MG63 (cell line): ENCODE measurements at places on chromosomes 2 and 18.

DNA sequence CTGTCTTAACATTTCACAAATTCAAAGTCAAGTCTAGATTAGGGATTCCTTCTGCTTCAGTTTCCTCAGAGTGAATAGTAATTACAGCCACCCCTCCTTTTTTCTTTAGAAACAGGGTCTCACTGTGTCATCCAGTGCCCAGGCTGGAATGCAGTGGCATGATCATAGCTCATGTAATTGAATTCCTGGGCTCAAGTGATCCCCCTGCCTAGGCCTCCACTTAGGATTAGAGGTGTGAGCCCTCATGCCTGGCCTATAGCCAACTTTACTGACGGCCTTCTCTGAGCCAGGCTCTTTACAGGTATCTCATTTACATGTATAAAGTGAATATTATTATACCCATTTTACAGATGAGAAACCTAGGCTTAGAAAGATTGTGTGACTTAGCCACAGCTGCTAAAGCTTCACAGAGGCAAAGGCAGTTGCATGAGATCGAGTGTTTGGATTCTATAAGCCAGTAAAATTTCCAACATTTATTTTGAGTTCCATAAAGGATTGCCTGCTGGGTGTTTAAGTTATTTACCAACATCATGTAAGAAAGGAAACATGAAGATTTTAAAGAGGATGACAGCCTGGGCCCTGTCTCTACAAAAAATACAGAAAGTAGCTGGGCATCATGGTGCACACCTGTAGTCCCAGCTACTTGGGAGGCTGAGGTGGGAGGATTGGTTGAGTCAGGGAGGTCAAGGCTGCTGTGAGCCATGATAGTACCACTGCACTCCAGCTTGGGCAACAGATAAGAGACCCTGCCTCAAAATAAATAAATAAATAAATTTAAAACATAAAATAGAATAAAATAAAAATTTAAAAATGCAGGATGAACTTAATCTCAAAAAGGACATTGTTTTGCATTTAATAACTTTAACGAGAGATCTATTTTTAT is 1.8 kb downstream of the ENOSF1 start:
- no peak for DNase-seq

GRCh38 chr18:63951302-63951705 is 2.2 kb downstream of the HMSD start:
- DNase-seq: no peak

- no peak for DNase-seq
These were observed 10.0 kb upstream of the DUSP19 start for GRCh38 chr2:183068561-183068960.

- DNase-seq: peak; percentile 59
These were observed 22.0 kb upstream of the KCNF1 start for GRCh38 chr2:10889651-10890215.

- no peak for DNase-seq
These were observed 826.3 kb upstream of the CDH2 start for GRCh38 chr18:29003194-29003593.

DNA sequence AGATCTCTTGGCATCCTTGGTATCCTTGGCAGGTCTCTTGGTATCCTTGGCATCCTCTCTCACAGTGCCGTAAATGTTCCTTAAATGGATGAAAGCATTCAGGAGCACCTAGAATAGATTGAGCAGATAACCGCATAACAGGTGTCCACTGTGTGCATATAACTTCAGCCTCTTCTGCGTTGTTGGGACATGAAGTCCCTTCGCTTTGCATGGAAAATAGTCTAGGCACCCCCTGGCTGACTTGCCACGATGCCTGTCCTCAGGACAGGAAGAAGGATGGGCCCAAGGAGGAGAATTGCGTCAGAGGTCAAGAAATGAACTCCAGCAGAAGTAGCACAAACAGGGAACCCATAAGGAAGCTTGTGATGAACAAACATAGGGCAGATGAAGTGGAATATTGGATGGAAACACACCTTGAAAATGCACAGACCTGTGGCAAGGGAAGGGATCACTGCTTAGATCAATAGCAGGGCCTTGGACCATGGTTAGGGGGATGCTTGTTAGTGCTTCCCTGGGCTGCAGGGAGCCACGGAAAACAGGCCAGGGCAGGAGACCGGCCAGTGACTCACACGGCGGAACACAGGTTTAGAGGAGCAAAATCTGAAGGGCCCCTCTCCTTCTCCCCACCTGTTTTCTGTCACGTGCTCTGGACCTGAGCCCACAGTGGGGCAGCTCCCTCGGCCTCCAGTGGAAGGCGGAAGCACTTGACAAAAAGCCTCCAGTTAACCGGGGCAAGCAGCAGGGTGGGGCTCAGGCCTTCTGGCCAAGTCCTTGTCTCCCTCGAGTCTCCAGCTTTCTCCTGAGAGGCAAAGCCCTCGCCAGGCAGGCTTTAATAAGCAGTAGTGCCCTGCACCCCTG is 99.2 kb upstream of the ASAP2 start:
- no peak for DNase-seq

DNA sequence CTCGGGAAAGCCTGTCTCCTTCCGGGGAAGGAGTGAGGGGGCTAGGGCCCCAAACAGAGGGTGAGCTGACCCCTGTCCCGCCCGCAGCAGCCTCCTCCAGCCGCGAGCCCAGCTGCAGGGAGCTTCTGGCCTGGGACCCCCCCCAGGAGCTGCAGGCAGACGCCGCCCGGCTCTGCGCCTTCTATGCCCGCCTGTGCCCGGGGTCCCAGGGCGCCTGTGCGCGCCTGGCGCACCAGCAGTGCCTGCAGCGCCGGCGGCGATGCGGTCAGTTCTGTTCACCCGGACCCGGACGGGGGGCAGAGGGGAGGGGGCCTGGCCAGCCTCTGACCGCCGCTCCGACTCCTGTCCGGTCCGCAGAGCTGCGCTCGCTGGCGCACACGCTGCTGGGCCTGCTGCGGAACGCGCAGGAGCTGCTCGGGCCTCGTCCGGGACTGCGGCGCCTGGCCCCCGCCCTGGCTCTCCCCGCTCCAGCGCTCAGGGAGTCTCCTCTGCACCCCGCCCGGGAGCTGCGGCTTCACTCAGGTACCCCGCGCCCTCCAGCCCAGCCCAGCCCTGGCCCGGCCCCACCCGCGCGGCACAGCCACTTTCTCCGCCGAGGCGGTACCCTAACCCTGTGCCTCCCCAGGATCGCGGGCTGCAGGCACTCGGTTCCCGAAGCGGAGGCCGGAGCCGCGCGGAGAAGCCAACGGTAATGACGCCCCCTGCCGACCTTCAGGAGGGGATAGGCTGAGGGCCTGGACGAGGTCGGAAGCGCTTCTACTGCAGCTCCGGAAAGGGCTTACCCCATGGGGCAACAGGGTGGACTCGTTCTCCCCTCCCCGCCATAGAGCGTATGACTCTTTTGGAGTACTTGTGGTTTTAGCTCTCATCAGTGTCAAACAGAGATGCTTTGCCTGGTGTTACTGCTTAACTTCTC is 2.0 kb upstream of the CHRND start:
- peak; percentile 40 for DNase-seq
